ENCODE measurements at places on chromosomes 4 and X.

DNA sequence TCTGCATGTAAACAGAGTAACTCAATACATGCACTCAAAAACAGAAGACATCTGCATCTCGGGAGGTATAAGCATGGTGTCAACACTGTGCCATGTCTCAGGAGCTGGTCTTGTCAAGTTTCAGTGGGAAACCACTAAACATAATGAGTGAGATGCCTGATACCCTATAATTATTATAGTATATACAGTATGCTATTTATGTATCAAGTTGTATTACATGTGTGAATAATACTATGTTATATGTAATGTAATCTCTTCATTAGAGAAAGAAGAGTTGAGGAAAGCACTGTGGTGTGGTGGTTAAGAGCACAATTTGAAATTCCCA, 2.5 kb downstream of the PPBP start:
- DNase-seq: no peak

- no peak for DNase-seq
These were observed 66.5 kb upstream of the CLCN4 start for GRCh38 chrX:10090319-10090718.

GRCh38 chrX:42869659-42870476, 91.9 kb upstream of the PPP1R2C start:
- DNase-seq: peak; percentile 82

GRCh38 chr4:113866611-113867010, 105.1 kb upstream of the CAMK2D start:
- DNase-seq: no peak

DNA sequence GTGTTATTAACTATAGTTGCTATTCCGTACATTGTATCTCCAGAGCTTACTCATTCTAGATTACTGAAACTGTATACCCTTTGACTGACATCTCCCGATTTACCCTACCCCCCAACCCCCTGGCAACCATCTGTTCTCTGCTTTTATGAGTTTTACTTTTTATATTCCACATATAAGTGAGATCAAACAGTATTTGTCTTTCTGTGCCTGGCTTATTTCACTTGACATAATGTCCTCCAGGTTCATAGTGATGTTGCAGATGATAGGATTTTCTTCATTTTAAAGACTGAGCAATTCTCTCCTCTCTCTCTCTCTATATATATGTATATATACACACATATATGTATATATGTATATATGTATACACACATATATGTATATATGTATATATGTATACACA, 54.6 kb downstream of the CFAP299 start:
- no peak for DNase-seq

DNA sequence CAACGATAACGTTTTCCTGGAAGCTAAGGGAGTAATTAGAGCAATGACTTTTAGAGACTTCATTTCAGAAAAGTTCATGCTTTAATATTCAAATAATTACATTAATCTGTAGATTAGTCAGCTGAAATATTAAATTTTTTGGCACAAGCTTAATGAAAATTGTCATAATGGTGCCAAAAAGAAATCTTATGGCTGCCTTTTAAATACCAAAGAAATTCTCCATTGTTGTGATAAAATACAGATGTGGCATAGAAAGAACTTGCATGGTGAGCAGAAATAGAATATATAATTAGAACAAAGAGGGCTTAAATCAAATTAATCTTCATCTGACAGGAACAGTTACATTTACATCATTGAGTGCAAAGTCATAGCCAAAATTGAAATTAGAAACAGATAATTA, 263.5 kb downstream of the AFF2 start:
- no peak for DNase-seq

GRCh38 chrX:150989420-150989819, 6.3 kb downstream of the HMGB3 start:
- DNase-seq: no peak
